ENCODE measurements at places on chromosomes 11 and 22.
A peak's percentile ranks its signal among the peaks of the same experiment; 100 is the strongest.

DNA sequence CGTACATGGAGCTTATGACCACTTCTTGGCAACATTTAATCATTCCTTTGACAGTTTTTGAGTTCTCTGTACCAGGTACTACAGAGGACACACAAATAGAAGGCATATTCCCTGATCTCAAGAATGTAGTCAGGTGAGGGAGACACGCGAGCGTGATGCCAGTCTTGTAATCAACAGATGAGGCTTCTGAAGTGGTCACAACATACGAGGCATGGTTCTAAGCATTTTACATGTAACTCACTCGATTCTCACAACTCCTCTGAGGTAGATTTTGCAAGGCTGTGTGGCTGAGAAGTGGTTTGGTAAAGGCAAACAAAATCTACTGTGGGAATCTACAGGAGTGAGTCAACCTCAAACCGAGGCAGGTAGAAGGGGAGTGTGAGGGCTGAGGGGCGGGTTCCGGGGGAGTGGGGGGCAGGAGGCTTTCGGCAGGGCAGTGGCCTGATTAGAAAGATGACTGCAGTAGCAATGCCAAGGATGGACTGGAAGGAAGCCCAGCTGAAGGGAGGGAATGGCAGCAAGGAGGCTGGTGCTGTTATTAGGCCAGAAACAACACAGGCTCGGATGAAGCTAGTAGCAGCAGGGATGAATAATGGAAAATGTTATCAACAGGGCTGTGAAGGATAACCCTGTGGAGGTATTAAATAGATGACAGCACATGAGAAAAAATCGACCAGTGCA is 63.8 kb downstream of the ST14 start:
- no peak for DNase-seq

DNA sequence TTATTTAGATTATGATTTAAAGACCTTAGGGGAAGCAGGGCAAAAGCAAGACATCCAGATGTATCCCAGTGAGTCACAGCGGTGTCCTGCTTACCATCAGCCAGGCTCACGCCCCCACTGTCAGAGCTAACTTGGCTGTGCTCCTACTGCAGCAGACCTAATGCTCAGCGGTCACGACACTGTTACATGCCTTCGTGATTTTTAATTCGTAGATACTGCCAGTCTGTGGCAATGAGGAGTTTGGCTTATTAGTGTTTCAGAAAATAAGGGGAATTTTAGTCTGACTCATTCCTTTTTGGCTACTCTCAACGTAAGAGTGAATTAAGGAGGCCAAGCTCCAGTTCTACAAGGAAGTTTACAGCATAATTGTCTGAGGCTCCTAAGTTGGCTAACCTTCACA is 22.7 kb downstream of the EFCAB6 start:
- no peak for DNase-seq

DNA sequence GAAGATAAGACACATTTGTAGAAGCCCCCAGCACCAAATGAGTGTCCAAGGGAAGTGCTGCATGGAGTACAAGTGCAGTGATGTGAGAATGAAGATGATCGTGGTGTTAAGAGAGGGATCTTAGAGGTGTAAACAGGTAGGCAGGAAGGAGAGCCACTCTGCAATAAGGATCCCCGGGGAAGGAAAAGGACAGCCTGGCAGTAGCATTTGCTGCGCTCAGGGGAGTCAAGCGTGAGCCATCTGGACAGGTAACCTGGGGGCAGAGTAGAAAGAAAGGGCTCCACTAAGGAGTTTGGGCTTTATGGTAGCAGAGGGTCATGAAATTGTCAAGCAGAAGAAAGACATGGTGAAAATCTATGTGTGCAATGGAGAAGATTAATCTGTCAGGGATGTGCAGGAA is 587.2 kb downstream of the BUD13 start:
- DNase-seq = no peak

GRCh38 chr11:70796648-70797227 is 398.4 kb downstream of the CTTN start:
- DNase-seq = no peak

DNA sequence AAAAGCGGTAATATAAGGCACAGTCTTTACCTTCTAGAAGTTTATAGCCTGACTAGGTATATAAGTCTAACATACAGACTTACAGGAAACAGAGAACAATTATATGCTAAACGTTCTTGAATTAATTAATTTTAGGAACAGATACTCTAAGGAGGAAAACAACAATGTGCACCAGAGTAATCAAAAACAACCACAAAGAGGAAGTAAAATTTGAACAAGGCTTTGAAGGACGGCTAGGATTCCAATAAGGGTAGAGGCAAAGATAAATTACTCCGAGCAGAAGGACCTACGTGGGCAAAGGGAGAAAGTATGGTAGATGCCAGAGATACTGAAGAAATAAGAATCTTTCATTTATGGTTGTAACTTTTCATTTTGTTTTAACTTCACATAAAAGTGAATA is 54.4 kb downstream of the ENTHD1 start:
- no peak for DNase-seq

GRCh38 chr22:17938484-17938924 is 85.9 kb downstream of the MICAL3 start:
- no peak for DNase-seq

DNA sequence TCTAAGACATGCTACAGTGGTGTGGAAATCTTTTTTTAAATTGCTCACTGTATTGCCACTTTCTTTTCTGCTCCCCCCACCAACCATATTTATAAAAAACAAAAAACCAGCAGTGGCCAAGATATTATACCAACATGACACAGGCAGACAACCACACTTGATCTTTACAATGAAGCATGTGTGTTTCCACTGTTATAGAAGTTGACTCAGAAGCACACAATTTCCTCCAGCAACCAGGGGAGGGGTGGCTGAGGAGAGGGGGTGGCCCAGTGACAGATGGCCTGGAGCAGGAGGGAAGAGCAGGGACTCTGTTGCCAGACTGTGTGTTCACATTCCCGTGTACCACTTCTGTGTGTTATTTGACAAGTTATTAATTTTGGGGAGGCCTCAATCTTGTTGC is 14.8 kb downstream of the CD59 start:
- no peak for DNase-seq

- no peak for DNase-seq
Observed at GRCh38 chr11:58506935-58507334, 970 bp downstream of the OR5B21 start.

GRCh38 chr22:23059284-23059948 is 10.9 kb upstream of the GNAZ start:
- DNase-seq = no peak

- DNase-seq = no peak
Observed at GRCh38 chr11:17521106-17521900, 22.9 kb downstream of the USH1C start.

DNA sequence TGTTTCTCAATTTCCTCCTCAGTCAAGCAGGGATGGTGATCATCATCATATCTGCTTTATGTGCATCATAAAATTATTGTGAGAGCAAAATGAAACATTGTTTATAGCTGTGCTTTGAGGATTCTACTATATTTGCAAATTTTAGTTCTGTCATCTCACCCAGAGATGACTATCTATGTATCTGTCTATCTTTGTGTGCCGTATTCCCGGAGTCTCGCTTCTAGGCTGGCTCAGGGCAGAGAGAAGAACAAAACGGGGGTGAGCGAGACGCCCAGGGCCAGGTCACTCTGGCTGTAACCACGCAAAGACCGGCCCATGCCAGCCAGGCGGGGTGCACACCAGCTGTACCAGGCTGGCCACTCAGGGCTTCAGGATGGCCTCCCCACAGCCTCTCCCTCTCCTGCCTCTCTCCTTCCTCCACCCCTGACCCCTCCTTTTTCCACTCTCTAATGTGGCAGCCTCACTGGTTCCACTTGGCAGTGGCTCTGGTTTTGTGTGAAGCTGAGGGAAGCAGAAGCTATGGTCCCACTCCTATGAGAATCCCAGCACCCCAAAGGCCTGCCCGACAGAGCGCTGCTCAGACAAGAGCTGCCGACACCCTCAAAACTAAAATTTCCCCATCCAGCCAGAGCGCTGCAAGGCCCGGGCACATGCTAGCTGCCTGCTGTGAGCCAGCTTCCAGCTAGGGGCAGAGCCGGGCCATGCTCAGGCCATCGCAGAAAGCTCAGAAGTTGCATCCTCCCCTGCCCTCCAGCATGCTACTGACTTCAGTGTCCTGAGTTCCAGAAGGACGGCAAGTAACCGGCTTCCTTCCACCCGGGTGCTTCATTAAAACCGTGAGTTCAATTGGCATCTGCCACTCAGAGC is 139.5 kb upstream of the TBCEL start:
- DNase-seq = no peak

GRCh38 chr11:57425565-57426438 is 1.1 kb downstream of the SLC43A3 start:
- DNase-seq = no peak

DNA sequence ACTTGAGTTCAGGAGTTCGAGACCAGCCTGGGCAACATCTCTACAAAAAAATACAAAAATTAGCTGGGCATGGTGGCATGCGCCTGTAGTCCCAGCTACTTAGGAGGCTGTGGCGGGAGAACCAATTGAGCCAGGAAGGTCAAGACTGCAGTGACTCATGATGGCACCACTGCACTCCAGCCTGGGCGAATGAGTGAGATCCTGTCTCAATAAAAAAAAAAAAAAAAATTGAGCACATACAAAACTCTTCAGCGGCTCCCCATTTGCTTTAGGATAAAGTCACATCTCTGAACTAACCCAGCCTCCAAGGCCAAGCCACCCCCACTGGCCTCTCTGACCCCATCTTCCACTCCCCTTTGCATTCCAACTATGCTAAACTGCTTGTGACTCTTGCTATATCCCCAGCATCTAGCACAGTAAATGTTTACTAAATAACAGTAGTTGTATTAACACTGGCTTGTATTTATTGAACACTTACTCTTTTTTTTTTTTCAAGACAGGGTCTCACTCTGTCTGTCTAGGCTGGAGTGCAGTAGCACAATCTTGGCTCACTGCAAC is 28.9 kb downstream of the CREB3L1 start:
- DNase-seq = no peak

- no peak for DNase-seq
Observed at GRCh38 chr11:63719987-63720386, 38.7 kb downstream of the RTN3 start.

DNA sequence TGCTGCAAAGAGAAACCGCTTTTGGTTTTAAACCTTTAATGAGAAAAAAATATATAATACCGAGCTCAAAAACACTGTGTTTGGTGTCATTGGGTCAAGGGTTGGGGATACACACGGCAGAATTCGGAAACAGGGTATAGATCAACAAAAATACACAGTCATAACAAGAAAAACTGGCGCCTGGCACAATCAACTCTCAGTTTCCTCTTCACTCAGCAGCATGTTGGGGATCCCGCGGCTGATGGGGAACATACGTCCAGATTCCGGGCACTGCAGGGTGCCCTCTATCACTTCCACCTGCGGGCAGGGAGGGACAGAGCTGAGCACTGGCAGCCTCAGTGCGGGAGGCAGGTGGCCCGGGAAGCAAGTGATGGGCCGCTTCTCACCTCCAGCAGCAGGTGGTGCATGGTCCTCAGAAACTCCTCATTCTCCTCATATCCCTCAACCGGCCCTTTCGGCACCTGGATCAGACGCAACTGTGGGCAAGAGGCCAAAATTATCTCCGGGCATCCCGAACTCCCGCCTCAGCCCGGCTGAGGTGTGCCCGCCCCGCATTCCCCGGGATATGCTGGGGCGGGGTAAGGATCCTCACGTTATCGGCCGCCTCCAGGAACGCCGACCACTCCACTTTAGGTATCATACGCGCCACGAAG is 561 bp downstream of the TRMT112 start:
- DNase-seq = no peak

DNA sequence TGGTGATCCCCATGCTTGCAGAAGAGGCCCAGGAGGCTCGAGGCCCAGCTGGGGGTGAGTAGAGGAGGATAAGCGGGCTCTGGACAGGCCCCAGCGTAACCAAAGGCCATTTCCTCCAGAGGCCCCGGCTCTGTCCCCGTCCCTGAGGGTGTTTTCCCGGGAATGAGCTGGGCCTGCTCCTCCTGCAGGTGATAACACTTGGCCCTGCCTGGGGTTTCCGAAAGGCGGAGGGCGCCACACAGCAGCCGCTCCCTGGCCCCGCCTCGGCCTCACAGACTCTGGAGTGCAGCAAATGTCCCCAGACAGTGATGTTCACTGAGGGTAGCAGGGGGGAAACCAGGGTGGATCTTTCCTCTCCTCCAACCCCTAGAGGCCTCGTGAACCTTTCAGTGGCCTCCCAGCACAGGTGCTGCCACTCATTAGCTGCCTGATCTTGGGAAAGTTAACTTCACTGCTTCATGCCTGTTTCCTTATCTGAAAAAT is 10.5 kb upstream of the MGAT3 start:
- DNase-seq = peak; percentile 47

- no peak for DNase-seq
Observed at GRCh38 chr11:3904228-3904627, 48.8 kb downstream of the STIM1 start.

DNA sequence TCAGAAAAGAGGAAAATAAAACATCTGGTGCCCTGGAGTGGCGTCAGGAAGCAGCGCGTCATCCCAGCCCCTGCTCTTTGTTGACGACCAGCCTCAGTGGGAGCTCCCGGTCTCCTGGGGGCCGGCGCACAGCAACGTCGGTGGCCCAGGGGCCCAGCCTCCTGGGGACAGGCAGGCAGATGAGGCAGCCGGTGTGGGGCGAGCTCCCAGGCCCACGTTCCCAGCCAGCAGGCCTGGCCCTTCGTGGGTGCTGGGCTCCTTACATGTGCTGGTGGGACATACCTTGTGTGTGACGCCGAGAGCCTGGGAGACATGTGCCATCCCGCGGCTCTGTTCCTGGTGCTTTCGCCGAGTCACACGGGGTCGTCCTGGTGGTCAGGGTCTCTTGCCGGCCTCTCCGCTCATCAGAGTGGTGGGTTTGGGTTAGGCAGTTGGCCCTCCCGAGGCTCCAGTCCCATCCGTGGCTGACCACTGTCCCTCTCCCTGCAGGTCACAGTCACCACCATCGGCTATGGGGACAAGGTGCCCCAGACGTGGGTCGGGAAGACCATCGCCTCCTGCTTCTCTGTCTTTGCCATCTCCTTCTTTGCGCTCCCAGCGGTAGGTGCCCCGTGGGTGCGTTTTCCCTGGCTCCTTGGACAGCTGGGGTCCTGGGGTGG is 116.7 kb downstream of the KCNQ1OT1 start:
- no peak for DNase-seq

GRCh38 chr11:69159150-69159852 is 3.6 kb downstream of the SMIM38 start:
- DNase-seq = no peak

DNA sequence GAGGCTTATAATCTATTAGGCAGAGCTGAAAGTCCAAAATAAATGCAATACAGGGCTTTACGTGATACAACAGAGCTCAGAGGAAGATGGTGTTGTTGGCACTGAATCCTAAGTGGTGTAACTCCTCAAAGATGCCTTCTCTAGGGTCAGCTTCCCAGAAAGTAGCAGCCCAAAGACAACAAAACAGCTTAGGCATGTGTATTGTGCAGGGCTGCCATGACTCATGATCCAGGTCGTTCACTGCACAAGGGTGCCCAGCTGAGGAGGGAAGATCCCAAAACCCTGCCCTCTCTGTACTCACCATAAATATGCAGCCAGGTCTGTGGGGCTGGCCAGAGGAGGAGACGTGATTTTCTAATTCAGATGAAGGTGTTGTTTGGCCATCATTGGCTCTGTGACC is 59.4 kb upstream of the NNMT start:
- no peak for DNase-seq

GRCh38 chr11:92711926-92712325 is 257.5 kb upstream of the MTNR1B start:
- DNase-seq = no peak

GRCh38 chr22:48104766-48105165 is 1342.3 kb downstream of the TBC1D22A start:
- no peak for DNase-seq

- no peak for DNase-seq
Observed at GRCh38 chr11:13357232-13357631, 79.6 kb downstream of the BMAL1 start.

GRCh38 chr11:45093761-45094455 is 52.5 kb upstream of the PRDM11 start:
- no peak for DNase-seq

Data from GM12864 (cell line).